BJ (cell line): ENCODE measurements at places on chromosomes 6 and 20.

DNA sequence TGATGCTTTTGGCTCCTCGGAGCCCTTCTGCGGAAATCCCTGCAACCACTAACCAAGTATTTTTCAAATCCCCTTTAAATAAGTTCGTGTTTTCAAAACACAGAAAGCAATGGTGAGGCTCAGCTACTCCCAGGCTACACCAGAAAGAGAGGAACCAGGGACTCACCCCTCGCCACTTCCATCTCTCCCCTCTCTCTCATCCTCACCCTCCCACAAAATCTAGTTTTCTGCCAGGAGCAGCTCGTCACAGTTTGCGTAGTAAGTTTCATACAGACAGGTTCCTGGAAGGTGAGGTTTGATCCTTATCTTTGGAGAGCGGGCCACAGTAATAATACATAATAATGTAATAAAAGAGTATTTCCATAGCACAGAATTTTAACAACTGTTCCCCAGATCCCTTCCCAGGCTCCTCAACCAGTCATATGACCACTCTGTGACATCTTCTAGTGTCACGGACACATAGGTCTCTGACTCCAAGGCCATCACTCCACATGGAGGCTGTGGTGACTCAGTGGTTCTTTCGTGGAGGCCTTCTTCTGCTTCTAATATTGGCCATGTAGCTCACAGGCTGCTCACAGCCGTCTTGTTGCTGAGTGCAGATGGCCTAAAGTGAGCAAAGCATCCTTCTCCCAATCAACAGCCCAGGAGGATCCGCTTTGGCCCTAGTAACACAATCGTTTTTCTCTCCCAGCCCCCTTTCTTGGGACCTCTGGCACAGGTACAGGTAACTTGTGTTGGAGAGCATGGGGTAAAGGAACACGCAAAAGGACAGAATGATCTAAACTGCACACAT is 295.7 kb downstream of the CDC5L start:
- DNase-seq, result no peak

DNA sequence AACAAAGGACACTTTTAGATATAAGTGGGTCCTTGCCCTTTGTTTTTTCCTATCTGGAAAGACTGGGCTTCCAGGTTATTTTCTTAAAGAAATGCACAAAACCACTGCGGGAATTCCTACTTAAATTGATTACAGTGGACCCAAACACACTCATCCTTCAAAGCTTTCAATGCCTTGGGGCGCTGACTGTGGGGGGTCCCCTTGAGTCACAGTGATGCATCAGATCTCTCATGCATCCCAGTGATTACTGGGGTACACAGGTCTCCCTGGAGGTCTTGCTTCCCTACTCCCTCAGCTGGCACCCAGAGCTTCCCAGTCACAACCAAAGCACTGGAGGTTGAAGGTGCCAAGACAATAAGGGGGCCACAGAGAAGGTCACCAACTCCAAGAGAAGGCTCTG is 20.7 kb downstream of the ABHD12 start:
- DNase-seq, result no peak

DNA sequence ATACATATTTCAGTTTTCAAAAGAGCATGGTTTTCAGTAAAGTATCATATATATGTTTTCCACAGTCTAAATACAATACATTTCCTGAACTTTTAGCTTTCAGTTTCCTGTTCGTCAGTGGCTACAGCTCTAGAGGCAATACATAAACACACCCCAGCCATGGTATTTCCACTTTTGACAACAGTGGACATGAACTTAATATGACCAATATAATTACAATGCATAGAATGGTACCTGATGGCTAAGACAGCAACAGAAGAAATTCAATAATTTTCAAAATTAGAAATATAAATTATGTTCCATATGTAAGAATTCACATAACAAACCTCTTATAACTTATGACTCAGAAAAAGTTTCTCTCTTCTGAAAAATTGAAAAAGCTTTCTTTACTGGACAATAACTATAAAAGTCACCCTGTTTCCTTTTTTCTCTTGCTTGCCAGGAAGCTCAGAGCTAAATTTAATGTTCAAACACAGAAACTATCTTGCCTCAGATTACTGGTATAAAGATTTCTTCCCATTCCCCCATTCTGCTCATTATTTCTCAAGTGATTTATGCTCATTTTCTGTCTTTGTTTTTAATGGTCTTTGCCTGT is 19.2 kb downstream of the FKBP5 start:
- no peak for DNase-seq

- DNase-seq, result no peak
These were observed 117.0 kb upstream of the ASCC3 start for GRCh38 chr6:100998111-100998510.

DNA sequence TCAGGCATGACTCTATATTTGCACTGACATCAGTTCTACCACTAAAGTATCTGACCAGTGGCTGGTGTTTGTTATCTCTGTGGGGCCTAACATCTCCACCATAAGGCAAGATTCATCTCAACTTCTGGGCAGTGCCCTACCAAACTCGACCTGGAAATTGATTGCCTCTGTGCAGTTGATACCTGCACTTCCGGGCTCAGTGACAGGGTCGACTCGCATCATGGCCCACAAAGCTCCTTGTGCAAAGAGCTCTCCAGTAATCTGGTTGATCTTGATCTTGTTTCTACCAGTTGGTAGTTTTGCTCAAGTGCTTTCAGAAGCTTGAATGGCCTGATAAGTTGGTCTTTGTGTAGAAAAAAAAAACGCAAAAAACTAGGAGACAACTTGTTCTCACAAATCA is 501.1 kb upstream of the JAG1 start:
- DNase-seq, result no peak

DNA sequence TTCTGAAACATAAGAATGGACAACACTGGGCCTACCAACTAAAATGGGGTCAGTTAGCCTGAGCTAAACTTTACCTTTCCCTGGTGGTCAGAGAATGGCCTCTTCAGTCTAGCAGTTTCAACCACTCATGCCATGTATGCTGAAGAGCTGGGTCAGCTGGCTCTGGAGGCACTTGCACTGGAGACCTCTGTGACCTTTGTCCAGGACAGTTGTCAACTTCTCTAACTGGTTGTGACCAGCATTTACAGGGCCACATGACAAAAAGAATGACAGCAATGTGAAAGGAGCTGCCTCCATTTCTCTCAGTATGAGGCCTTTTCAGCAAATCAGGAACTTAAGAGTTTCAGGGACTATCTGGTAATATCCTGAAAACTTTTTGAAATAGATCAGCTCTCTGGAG is 59.9 kb upstream of the TMEM30A start:
- DNase-seq, result no peak

DNA sequence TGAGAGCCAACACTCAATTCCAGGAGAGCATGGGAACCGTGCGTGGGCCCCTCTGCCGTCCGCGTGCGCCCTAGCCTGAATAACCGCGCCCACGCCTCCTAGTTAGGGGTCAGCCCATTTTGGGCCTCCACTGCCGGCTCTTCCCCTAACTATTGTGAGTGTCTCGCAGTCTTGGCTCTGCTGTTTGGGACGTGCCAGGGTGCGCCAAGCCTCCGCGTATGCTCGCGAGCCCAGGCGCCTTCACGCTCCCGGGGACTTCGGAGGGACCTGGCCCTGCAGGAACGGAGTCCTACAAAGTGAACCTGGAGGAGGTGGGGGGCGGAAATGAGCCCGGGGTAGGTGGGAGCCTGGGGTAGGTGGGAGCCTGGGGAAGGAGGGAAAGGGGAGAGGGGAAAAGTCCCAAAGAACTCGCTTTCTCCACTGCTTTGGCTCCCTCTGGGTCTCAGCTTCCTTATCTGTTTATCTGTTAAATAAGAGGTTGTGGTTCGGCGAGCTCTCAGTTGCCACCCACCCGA is 873 bp upstream of the GCM2 start:
- DNase-seq, result no peak

DNA sequence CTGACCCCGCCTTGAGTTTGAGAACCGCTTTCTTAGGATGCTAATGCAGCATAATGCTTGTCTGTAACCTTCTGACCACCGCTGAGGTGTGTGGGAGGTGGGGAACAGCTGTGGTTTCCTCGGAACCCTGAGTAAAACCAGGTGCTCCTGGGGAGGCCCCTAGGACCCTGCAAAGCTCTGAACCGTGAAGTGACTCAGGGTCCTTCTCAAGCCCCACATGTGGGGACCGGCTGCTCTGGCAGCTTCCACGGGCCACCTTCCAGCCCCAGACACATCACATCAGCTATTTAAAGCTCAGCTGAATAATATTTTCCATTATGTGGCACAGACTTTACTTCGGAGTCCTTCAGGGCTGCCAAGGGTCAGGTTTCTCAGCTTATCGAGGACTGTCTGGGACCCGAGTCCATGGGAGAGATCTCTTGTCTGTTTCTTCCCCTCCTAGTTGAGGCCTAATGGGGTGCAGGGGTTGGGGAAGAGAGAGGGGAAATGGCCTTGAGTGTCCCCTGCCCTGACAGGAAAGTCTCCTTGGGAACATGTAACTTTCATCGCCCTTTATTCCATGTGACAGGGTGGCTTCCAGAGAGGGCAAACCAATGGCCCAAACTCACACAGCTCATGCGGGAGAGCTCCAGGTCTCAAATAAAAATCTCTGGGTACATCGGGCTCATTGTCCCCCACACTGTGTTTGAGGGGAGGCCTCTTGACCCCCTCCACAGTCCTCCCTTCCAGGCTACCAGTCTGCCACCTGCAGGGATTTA is 186.1 kb upstream of the SLC24A3 start:
- DNase-seq, result no peak

DNA sequence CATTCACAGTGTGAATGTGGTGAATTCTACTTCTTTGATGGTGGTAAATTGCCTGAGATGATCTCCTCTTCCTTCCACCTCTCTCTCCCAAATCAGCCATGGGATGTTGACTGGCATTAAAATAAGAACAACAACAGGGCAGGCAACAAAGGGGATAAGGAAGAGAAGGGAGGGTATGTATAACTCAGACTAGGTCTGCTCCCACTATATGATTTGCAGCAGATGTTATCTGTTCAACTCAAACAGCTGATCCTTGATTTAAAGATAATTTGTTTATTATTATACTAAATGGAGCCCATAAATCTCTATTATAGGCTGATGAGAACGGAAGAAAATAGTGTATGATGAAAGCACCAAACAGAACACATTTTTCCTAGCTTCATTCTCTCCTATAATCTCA is 262.0 kb downstream of the BTBD3 start:
- no peak for DNase-seq

GRCh38 chr6:166989427-166990032 is 9.7 kb upstream of the CEP43 start:
- DNase-seq, result no peak

GRCh38 chr20:11015440-11015839 is 341.6 kb upstream of the JAG1 start:
- no peak for DNase-seq

- DNase-seq, result no peak
These were observed 92.8 kb downstream of the GRM4 start for GRCh38 chr6:34052918-34053608.

GRCh38 chr20:34938466-34939163 is 17.0 kb downstream of the GSS start:
- DNase-seq, result no peak

GRCh38 chr6:15507746-15508145 is 155.1 kb downstream of the DTNBP1 start:
- DNase-seq, result no peak

DNA sequence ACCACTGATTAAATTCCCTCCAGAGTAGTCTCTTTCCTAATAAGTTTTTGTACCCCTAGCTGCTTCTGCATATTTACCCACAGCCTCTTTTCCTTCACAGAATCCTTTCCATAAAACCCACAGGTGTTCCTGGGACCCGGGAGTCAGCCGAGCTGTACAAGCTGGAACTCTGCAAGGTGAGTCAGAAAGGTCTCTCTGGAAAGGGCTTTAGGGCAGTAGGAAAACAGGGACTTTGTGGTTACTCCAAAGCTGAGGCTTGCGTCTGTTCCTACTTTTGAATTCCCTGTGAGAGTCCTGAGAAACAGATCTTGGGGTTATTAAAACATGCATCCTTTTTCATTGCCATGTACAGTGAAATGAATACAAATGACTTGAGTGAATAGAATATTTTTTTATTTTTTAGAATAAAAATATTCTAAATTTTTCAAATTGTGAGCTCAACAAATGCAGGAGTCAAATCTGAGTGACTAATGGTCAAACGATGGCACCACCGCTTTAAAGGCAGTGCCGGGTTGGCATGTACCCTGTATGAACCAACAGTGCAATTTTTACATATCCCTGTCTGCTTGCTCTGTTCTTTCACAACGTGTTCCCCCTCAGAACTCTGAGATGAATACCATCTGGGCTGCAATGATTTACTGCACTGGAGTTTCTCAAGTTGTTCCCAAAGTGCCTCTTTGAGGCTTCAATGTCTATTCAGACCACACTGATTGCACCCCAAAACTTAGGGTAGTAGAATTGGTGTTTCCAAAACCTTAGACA is 78.4 kb downstream of the GFRAL start:
- no peak for DNase-seq

DNA sequence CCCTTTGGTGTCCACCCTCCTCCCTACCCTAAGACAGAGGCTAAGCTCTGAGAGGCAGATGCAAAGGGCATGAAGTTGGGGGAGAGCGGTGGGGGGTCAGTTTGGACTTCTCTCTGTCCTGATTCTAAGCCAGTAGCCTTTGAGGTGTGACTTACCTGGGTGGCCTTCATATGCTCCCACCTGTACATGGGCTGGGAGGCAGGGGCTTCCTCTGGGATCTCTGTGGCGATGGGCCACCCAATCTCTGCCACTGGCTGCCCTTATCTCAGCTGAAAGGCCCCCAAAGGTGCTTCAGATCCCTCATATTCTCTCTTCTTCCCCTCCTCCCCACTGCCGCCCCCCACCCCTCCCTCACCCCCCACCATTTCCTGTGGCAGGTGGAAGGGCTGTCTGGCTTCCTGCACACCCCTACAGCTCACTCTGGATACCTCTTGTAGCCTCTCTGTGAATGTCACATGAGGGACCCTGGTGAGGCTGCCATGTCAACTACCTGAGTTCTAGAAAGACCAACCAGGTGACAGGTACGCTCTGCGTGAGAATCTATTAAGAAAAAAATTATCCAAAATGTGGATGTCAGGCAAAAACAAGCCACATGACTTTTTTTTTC is 34.0 kb downstream of the PNLDC1 start:
- DNase-seq, result no peak

DNA sequence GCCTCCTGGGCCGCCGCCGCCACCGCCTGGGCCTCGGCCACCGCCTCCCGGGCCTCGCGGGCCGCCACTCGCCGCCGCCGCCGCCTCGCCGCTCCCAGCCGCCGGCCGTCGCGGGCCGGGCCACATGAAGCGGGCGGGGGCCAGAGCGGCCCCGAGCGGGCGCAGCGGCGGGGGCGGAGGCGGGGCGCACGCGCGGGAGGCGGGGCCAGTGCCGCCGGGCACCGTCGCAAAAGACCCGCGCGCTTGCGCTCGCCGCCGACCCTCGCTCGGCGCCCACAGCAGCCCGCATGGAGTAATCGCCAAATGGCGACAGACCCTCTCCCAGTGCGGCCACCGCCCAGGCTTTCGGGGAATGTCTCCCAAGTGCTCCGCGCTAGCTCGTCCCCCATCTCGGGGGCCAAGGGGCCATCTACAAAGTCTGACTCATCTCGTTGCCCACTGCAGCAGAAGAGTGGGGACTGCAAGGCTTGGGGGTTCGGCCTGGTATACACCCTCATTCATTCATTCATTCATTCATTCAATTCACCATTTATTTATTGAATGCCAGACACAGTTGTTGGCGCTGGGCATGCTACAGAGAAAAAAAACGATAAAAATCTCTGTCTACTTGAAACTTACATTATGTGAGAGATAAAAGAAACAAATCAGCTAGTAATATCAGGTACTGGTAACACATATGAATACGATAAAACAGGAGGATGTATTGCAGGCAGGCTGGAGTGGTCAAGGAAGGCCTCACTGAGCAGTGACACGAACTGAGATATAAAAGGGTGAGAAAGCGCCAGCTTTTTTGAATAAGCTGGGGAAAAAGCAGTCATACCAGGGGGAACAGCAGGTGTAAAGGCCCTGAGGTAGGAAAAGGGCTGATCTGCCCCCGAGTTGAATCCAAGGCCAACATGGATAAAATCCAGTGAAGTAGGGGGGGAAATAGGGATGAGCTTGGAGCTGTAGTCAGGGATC is at the start of gene B4GALT5:
Gene B4GALT5 (minus strand): TSS at position 126 of the 960 bp plus-strand sequence. CDS start 188 bp downstream, outside the sequence.
- no peak for DNase-seq
